GM13976 (cell line): ENCODE measurements at places on chromosomes 11 and 22.
A peak's percentile ranks its signal among the peaks of the same experiment; 100 is the strongest.

DNA sequence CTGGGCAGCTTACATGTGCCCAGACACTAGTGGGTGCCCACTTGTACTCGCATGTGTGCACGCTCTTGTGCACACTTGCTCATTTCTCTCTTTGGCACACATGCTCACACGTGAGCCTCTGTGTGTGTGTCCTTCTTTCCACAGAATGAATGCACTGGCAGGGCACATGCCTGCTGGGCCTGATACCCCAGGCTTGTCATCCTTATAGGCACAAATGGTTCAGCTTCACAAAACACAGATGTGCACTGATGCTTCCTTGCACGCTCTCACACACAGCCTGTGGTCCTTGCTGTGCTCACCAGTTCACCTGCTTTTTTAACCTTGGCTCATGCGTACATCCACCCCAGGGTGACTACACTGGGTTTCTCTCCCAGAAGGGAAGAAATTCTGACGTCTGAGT, 174.8 kb downstream of the BUD13 start:
- DNase-seq, result no peak

GRCh38 chr11:114131461-114131864, 72.0 kb downstream of the ZBTB16 start:
- DNase-seq, result no peak

- no peak for DNase-seq
Observed at GRCh38 chr22:39529487-39529851, 3.1 kb downstream of the RPS19BP1 start.

DNA sequence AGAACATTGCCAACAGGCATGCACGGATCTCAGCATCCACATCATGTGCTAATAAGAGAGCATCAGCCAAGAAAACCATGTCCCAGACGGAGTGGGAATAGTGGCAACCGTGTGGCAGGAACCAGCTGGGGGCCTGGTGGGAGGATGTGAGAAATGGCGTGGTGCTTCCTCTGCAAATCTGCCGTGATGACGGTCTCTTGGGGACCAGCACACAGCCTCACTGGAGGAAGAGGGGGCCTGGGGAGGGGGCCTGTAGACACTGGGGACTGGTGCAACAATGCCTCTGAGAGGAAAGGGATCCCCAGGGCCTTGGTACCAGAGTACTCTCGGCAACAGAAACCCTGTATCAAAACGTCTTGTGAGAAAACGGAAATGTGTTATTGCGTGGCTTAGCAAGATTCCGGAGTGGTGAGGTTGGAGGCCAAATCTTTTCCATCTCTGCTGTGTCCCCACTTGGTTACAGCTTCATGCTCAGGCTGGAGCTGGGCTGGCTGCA, 154.3 kb upstream of the TBCEL start:
- DNase-seq, result no peak

GRCh38 chr11:3983101-3983500, 111.5 kb upstream of the RRM1 start:
- DNase-seq, result no peak

- DNase-seq, result no peak
Observed at GRCh38 chr22:23233084-23233531, 52.8 kb downstream of the BCR start.

DNA sequence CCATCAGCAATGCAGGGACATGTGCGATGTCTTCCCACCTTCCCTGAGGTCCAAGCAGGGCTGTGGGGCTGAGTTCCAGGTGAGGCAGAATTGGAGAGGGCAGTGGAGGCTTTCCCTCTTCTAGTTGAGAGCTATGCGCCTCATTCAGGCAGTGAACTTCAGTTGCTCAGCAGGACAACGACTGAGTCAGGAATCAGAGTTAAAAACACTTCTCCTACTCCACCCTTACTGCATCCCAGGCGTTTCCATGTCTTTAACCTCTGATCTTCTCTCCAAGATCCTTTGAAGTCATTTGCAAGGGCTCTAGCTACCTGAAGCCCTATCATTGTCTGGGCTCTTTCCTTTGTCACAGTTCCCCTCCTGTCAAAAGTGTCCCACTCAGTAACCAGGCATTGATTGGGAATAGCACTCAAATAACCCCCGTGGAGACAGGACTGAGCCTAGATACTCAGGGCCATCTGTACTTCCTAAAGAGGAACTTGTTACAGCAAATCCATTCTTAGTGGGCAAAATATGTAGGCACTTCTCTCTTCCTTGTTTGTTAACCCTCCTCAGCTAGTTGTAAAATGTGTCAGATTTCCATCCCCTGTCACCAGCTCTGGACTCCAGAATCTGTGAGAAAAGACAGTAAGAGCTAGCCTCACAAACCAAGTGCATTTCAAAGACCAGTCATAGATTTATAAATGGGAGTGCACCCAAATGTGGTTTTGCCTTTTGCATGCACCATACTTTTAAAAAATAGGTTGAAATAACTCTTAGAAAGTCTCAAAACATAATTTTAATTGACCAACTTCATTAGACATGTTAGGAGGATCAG, 72.5 kb upstream of the MYO18B start:
- DNase-seq, result no peak

GRCh38 chr11:74249496-74249895, 61.9 kb downstream of the P4HA3 start:
- no peak for DNase-seq

DNA sequence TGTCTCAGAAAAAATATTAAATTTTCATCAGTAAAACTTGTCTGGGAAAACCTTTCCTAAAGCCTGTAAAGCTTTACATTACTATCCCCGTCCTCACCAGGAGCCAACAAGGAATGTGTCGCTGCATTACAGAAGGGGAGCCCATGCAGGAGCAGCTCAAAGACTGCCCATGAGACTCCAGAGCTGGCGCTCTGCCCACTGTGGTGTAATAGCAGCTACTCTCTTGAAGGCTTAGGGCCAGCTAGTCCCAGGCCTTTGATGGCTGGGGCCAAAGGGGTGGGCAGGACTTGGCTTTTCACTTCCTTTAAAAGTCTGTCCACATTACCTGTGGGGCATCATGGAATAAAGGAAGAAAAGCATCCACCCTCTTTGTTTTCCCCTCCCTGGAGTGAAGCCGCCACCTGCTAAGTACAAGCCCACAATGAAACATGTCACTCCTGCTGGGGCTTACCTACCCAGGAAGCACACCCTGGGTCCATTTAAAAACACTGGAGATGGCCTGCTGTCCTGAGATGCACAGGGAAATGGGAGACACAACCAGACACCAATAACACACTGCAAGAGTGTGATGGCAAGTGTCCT, 150.7 kb downstream of the ADAMTS15 start:
- no peak for DNase-seq

GRCh38 chr11:45023065-45023365, 72.3 kb upstream of the TP53I11 start:
- DNase-seq, result no peak

- DNase-seq, result peak; percentile 60
Observed at GRCh38 chr22:18075720-18076497, 1.9 kb upstream of the PEX26 start.

- no peak for DNase-seq
Observed at GRCh38 chr22:49257551-49257961, 570.1 kb downstream of the BRD1 start.

DNA sequence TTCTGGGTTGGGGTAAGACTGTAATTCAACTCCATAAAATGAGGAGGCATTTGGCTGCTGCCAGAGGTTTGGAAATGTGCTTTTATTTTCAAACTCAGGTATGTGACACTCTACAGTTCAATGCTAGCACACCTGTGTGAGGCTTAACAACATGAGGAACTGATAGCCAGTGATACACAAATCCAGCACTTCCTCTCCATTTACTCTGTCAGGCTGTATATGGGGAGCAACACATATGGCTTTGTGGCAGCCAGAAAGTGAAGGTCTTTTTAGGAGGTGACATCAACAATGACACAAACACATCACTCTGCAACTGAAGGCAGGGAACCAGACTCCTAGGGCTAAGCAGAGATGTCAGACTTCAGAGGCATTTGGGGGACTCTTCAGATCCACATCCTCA, 4.6 kb upstream of the LYVE1 start:
- DNase-seq, result no peak

DNA sequence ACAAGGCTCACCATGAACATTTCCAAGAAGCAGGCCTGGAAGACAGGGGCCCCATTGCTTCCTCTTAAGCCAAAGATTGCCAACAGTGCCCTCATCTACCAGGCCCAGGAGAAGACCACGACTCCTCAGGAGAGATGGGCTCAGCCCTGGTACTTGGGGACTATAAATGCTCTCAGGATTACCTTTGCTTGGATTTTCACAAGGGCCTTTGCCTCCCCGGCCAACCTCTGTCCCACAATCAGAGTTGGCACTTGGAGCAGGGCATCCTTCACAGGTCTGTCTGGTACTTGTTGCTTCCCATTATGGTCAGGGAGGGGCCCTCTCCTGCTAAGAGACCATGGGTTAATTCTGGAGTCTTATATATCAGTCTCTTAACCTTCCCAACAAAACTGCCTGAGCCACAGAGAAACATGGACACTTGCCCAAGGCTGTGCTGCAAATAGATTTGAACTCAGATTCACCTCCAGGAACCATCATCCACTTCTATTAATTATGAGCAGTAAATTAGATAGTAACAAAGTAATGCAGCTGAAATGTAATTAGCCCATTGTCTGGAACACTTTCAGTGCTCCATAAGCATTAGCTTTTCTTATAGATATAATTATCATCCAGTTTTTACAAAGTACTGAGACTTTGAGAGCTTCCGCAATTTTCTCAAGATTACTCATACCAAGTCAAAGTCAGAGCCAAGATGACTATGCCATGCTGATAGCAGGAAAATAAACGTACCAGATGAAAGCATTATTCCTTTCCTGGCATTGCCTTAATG, 33.5 kb downstream of the POU2AF3 start:
- DNase-seq, result no peak

DNA sequence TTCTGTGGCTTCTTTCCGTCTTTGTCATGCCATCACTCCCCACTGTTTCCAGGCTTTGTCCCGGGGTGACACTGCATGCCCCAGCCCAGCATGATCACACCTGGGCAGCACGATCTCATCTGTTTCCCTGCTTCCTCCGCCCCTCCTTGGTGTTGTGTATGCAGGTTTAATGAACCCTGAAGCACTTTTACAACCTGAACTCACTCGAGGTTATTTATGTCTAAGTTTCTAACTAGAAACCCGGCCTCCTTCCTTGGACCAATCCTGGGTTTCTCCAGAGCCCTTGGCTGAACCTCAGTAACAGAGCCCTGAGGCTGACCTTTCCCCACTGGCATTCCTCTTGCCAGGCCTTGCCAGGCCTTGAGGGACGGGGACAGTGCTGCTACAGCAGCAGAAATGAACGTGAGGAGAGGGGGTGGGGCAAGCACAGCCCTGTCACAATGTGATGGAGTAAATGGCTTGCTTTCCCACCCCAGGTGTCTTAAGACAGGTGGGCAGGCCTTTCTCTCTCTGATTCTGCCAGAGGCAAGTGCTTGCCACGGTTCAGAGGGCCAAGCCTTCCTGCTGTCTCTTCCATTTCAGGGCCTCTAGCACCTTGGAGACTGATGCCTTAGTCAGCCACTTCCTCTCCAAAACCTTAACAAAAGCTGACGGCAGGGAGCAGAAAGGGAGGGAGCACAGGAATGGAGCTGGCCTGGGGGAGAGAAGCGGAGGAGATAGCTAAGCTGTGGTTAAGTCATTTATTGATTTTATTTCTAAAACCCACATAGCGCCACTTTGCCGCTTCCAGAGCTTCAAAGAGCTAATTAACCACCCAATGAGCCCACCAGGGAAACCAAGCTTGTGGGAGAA, 3.1 kb upstream of the PYGM start:
- DNase-seq, result peak; percentile 22
